Endothelial cell (in vitro differentiated cells): ENCODE measurements at places on chromosomes 11 and 22.

DNA sequence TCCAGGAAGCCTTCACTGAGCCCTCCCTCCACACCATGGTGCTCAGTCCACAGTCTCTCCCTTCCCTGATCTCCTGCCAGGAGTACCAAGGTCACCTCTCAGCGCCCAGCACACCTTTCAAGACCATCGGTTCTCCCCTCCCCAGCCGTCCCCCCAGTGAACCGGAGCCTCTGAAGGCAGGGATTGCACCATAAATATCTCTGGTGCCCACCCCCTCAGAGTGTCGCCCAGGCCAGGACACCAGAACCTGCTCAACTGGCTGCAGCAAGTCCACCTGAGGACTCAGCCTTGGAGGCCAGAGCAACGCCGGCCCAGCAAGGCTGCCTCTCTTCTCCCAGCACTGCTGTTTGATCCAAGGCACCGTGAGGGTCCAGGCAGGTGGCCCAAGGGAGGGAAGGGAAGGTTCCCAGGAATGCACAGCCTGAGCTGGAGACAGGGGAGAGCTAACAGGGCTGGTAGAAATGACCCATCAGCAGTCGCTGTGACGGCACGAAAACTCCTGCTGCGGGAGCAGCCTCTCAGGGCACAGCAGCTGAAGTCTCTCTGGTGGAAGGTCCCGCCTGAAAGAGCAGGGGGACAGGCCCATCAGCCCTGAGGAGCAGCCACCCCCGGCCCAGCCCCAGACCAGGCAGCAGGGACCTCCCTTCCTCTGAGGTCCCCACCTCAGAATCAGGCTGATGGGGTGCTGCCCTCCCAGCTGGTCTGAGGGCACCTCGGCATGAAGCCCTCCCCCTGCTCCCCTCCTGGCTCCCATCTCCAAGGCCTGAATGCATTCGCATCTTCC lies 80.3 kb downstream of the BUD13 start:
- DNase-seq: no peak

DNA sequence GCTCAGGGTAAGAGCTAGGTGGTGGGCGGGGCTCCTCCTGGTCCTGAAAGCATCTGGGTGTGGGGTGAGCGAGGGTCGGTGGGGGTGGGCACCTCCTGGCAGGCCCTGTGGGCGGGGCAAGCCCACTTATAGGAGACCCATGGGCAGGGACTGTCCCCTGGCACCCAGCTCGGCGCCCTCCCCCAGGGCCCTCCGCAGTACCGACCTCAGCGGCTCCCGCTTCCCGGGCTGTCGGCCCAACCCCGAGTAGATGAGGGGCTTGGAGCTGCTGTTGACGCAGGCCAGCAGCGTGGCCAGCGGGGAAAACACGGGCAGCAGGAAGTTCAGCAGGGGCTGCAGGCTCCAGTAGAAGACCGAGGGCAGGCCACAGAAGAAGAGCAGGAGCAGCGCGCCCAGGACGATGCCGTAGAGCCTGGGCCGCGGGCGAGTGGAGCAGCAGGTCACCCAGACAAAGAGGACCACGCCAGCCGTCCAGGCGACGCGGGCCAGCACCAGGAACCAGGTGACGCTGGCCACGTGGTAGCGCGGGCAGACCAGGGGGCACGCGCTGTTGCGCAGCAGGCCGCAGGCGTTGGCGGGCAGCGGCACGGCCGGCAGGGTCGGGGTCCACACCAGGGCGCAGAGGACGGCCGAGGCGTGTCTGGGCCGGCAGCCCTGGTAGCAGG lies 663 bp downstream of the MRGPRG start:
- no peak for DNase-seq

- no peak for DNase-seq
Observed at GRCh38 chr22:44743247-44743646, 9.1 kb upstream of the ARHGAP8 start.

- DNase-seq: no peak
Observed at GRCh38 chr11:61945191-61945590, 5.0 kb upstream of the BEST1 start.

- DNase-seq: no peak
Observed at GRCh38 chr11:12787847-12788246, 113.6 kb downstream of the TEAD1 start.

DNA sequence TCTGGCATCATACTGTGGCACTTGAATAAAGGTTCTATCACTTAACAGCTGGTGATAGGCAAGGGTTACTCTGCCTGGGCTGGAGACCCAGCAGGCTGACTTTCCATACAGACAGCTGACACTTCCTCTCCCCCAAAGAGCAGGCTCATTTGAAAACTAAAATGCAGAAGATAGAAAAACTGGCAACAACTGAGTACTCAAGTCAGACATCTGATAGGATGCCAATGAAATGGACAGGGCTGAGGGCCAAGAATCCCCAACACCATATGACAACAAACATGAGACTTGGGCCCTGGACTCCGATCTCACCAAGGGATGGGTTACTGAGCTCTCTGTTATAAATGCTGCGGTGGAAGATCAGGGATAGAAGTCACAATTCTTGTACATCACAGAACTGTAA lies 237.2 kb downstream of the LRRC4C start:
- no peak for DNase-seq

- DNase-seq: no peak
Observed at GRCh38 chr11:78941226-78941851, 366.7 kb upstream of the NARS2 start.

DNA sequence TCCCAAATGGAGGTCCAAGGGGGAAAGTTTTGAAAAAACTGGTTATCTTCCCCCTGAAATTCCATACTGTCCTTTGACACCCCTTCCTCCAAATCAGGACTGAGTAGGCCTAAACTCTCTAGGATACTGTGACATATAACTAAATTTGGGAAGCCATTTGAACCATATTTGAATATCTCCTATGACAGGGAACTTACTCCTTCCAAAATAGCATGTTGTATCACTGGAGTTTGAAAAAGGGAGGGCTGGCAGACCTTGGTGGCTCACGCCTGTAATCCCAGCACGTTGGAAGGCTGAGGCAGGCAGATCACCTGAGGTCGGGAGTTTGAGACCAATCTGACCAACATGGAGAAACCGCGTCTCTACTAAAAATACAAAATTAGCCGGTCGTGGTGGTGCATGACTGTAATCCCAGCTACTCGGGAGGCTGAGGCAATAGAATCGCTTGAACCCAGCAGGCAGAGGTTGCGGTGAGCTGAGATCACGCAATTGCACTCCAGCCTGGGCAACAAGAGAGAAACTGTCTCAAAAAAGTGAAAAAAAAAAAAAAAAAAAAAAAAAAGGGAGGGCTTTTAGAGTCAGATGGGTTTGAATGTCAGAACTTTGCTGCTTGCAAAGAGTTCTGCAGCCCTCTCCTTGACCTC lies 42.4 kb downstream of the PIK3C2A start:
- no peak for DNase-seq

DNA sequence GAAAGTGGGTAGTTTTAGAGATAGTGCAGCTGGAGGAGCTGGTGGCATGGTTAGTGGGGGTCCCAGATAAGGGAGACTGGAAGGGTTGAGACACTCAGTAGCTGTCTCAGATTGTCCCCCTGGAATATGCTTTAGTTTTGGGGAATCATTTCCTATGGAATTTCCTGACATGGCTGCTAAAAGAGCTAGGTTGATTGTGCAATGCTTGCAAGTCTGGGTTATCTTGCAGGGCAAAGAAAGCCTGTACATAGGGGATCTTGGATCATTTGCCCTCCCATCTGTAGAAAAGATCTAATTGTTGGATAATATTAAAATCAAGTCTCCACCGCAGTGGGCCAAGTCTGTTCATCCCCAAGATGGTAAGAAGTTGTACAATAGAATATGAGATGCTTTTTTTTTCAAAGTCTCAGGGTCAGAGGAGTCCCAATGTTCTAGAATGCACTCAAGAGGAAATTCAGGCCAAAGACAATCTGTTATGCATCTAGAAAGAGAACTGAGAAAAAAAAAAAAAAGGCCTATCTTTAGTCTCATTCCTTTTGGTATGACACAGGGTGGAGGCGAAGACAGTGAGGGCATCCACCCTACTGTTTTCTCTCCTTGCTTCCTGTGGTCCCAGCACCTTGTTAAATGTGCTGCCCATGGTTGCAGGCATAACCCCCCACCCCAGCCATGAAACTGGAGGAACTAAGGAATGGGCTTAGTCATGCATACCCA lies 20.2 kb downstream of the MS4A6E start:
- no peak for DNase-seq

- DNase-seq: no peak
Observed at GRCh38 chr22:30008401-30008800, 71.9 kb upstream of the HORMAD2 start.

DNA sequence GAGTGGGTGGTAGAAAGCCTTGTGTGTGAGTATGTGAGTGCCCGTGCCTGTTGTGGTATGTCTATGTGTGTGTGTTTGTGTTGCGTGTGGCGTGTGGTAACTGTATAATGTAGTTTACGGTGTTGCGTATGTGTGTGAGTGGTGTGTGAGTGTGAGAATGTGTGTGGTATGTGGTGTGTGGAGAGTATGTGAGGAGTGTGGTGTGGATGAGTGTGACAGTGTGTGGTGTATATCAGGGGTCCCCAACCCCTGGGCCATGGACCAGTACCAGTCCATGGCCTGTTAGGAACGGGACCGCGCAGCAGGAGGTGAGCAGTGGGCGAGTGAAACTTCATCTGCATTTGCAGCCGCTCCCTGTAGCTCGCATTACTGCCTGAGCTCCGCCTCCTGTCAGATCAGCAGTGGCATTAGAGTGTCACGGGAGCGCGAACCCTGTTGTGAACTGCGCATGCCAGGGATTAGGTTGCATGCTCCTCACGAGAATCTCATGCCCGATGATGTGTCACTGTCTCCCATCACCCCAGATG lies 5.7 kb downstream of the UPK3A start:
- no peak for DNase-seq

DNA sequence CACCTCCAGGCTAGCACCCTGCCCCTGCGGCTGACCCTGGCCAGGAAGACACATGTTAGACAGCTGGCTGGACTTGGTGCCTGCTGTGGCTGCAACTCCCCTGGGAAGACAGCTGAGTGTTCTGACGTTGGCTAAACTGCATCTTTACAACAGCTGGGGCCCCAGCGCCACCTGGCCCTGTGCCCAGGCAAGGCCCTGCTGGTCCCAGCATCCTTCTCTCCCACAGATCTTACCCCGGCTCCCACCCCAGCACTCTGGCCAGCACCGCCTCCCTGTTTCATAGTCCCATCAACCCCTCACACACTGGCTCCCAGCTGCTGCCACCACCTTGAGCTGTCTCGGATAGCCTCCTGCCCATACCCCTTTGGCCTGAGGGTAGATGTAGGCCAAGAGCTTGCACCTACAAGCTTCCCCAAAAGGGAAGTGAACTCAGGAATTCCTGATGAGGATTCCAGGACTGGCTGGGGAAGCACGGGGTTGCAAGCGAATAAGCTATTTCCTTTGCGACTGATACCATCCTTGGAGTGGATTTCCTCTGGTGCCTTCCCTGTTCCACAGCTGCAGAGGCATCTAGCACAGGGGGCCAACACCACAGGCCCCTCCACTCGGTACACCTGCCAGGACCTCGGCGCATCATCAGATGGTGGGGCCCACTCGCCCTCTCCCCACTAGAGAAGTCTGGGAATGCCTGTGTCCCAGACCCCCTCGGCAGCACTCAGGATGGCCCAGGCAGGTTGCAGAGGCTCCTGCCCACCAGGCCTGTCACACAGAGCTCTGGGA lies 28.5 kb downstream of the RSPH14 start:
- DNase-seq: no peak

GRCh38 chr11:19598456-19598855 lies 114.2 kb upstream of the NAV2 start:
- DNase-seq: no peak

DNA sequence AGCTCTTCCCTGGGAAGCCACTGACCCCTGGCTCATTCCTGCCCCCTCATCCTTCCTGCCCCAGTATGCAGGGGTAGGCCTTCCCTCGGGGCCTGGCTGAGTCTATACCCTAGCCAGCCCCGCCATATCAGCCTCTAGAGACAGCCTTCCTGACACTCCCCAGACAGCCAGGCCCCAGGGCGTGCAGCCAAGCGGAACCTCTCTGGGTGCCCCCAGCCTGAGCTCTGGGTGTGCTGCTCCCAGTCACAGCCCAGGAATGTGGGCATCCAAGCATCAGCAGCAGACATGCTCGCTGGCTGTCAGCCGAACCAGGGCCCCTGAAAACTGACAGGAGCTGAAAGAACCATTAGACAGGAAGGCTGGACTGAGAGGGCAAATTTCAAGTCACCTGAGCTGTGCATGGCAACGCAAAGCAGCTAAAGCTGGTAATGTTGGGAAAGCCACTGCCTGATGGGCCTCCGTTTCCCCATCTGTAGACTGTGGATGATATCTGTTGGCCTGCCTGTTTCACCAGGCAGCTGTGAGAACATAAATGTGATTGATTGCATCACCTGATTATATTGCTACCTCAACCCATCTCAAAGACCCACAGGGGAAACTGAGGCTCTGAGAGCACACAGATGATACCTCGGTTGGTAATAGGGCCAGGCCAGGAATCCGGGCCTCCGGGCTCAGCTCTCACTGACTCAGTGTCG lies 93.2 kb downstream of the LRRC32 start:
- DNase-seq: no peak

- DNase-seq: no peak
Observed at GRCh38 chr11:125356797-125357196, 139.3 kb downstream of the FEZ1 start.

GRCh38 chr11:126332221-126332711 lies 23.2 kb upstream of the ST3GAL4 start:
- no peak for DNase-seq

DNA sequence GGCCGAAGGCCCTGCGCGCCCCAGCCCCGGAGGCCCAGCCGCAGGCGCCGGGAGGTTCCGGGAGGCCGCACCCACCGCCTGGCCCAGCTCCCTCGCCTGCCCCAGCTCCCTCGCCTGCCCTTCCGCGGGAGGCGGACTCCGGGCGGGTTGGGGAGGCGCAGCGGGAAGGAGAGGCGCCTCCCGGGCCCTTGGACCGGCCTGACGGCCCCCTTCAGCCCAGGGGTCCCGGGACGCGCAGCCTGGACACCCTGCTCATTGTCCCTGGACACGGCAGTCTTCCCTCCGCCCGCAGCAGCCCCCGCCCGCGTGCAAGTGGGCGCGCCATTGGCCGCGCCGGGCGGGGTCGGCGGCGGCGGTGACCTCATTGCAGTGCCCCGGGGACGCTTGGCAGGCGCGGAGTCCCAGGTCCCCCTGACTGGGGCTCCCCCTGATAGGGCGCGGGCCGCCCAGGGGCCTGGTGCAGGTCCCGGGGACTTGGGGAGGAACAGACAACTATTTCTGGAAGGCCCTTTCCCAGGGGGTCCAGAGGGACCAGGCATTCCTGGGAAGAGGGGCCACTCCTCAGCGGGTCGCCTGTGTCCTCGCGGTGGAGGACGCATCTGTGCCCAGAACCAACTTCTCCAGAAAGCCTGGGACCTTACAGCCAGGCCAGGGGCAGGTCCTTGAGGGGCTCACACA lies 501 bp downstream of the CD151 start:
- peak; percentile 45 for DNase-seq

DNA sequence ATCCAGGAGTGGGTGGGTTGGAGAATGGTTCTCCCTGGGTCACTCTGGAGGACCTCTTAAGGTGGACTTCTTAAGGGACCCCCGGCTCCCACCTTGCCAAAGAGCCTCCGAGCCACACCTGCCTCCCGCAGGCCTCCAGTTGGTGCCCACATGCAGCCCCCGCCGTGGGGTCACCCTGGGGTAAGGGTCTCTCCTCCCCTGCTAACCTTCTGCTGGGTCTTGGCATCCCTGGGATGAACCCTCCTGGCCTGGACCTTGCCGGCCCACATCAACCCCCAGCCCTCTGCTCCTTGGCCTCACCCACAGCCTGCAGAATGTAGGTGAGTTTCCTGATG lies 12.5 kb upstream of the MUC6 start:
- DNase-seq: no peak
